NCI-H526 treated with DMSO at 0.1 percent for 48 hours (cell line): ENCODE measurements at places on chromosomes 3 and 15.

- no peak for DNase-seq
These were observed 25.8 kb downstream of the TMEM43 start for GRCh38 chr3:14150491-14151230.

DNA sequence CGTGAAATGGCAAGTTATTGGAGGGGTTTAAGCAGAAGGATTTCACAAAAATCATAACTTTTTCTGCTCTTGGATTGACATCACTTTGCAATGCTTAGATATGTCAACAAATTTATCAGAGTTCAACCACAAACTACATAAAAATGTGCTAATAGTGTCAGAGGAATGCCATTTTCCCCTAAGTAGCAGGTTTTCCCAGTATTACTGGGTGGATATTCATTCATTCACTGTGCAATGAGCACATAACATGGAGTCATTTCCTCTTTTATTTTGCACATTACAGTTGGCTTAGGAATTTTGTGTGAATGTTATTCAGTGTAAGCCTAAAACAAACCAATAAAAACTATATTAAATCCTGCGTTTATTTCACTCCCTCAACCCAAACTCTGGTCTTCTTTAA lies 537.3 kb upstream of the MCTP2 start:
- DNase-seq = no peak

DNA sequence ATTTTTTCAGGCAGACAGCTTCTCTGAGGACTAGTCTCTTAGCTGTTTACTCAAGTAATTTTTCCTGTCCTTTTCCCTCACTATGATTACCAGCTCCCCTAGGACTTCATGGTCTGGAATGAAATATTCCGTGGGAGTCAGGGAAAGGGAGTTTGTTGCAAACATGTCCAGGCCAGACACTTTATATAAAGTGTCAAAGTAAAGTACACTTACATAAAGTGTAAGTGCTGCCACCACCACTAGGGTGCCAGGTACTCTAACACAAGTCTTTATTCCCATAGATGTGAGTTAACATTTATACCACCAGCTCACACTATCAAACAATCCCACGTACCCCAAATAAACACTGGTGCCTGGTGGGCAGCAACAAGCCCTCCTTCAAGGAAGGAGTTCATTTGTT lies 179.8 kb downstream of the SNRPN start:
- DNase-seq = no peak

GRCh38 chr3:152335273-152335672 lies 66.5 kb downstream of the MBNL1 start:
- DNase-seq = no peak

DNA sequence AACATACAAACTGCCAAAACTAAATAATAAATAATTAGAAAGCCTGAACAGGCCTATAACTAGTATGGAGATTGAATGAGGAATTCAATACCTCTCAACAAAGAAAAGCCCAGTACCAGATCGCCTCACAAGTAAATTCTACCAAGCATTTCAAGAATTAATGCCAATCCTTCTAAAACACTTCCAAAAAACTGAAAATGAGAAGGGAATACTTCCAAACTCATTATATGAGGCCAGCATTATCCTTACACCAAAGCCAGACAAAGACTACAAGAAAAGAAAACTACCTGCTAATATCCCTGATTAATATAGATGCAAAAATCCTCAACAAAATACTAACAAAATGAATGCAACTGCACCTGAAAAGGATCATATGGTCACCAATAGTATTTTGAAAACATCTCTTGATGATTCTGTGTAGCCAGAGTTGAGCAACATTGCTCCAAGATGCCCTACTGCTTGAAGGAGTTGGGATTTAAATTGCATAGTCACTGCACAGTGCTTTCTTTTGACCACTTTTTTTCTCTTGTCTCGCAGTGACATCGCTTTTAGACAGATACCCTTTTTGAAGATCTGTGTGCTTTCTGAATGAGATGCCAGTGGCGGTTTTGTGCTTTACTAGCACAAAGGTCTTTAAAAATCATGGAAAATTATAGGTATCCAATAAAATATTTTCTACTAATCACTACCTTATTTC lies 487.2 kb upstream of the RASGRP1 start:
- DNase-seq = no peak

GRCh38 chr3:44478055-44478468 lies 592 bp upstream of the ZNF445 start:
- no peak for DNase-seq

DNA sequence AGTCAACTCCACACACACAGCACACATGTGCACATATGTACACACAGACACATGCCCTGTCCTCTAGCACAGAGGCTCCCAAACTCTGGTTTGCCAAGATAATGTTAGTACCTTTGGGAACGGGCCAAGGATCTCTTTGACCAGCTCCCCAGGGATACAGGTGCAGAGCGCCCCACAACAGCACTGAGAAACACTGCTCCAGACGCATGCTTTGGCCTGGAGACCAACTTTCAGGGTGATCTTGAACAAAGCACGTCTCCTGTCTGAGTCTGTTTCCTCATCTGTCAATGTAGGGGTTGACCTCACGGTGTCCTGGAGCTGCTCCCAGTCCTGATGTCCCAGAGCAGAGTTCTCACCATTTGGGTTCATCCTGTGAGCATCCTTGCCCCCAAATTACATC lies 15.9 kb upstream of the SKOR1 start:
- DNase-seq = no peak

GRCh38 chr15:56295433-56295832 lies 51.8 kb upstream of the RFX7 start:
- no peak for DNase-seq

GRCh38 chr3:46677411-46677726 lies 16.1 kb downstream of the ALS2CL start:
- DNase-seq = no peak

DNA sequence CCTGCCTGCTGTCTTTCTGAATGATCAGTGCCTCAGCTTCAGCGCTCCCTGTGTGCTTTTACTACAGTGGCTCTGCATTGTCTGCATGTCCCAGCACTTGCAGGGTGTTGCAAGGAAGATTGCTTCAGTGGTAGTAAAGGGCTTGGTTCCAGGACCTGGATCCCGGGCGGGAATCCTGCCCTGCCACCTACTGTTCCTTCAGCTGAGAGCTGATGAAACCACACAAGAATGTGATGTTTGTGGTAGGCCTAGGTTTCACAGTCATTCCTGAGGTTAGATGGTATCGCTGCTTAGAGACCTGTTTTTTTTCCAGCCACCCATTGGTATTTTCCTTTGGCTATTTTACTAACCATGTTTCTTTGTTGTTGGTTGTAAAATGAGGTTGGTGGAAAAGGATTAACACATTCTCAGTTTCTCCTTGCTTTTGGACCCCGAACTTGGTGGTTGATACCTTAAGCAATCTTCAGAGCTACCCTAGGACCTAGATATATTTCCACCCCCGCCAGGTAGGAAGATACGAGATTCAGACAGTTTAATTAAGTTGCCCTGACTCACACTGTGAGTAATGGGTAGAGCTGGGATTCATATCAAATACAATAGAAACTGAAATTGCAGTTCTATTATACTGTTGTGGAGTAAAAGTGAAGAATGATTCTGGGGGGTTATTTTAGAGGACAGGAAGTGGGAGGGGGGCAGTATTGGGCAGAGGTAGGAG lies 11.4 kb downstream of the GPR87 start:
- DNase-seq = no peak

DNA sequence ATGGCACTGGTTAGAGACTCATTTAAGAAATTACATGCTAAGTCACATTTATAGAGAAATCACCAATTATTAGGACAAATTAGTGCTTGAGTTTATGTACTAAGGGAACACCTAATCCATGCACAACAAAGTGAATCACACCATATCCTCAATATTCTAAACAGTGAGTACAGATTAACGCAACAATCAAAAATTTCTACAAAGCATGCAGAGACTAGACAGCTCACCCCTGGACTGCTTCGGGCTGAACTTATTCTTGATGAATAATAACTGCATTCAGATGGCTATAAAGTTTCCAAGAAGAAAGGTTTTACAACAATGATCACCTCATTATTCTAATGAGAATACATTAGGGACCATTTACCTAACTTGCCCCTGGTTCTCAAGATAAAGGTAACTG lies 66.5 kb downstream of the LRRFIP2 start:
- no peak for DNase-seq

DNA sequence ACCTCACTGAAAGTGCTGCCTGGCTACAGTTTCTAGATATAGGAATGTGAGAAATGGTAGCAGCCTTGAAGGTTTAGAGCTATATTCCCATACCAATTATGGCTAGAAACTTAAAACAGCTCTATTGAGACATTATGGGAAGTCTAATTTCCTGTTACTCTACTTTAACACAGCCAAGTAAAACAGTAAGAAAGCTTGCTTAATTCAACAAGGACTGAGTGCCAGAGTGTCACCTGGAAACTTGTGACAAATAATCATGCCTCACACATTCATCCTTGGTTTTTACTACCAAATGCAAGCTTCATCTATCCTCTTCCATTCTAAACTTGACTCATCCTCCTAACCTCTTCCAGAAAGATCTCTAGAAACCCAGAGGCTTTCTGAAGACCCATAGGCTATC lies 41.7 kb downstream of the UBE3A start:
- DNase-seq = no peak
